ENCODE measurements at places on chromosomes 1 and 21. TPM values are rescaled to one million over a fixed set of nuclear protein-coding genes. Genes with fewer than 3 reads are reported as not detected.

DNA sequence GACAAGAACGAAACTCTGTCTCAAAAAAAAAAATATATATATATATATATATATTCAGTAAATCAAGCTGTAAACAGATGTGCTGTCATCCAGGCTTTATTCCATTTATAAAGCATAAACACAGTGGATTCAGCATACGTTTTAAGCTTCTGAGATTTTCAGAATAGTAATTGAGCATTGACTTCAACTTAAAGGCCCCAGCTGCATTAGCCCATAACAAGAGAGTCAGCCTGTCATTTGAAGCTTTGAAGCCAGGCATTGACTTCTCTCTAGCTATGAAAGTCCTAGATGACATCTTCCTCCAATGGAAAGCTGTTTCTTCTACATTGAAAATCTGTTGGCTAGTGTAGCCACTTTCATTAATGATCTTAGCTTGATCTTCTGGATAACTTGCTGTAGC lies 6.6 kb downstream of the KPNA6 start:
- DNase-seq: no peak

DNA sequence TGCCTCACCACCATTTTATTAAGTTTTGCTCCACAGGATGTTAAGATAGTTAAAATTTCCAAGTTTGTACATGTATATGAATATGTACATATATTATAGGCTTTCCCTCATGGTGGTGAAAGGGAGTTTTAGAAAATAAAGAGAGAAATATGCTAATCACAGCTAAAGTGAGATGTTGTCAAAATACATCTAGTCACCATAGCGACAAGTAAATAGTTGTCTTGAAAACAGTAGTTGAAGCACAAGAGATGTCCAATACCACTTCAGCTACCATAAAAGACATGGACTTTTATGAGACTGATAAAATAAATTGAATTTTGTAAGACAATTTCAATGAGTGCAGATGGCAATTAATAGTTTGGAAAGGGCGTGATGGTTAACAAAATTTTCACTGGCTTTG lies 1600.0 kb downstream of the BRINP3 start:
- DNase-seq: no peak

GRCh38 chr1:229093238-229093540 lies 177.7 kb upstream of the RAB4A start:
- DNase-seq: no peak

GRCh38 chr1:208243527-208243966 lies 637 bp downstream of the PLXNA2 start:
- DNase-seq: no peak

DNA sequence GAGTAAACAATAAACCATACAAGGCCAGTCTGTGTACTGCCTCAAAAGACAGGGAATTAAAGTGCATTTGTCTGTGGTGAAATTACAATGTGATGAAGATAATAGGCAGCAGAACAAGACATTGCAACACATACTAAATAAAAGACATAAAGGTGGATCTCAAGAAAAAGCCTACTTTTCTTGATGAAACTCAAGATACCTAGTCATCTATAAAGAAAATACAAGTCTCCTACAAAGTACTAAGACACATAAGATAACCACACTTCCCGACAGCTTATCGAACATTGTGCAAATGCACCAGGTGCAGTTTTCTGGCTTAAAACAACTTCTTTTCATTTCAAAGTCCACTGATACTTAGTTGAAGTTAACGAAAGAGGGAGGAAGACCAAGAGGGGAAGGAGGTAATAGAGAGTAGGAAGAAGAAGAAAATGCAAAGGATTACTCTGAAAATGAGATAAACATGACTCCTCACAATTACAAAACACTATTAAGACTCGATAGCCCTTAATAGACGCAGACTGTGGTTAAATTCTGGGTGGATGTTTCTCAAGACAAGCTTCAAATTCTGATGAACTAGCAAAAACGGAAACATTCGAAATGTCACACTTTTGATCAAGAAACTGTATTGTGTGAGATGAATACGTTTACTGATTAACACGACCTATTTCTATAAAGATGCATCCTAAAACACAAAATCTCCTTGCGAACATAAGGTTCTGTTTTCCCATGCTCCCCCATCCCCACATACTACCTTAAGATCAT lies 2.0 kb downstream of the HNRNPR start:
- DNase-seq: no peak

GRCh38 chr1:182317611-182318161 lies 73.9 kb downstream of the GLUL start:
- no peak for DNase-seq

DNA sequence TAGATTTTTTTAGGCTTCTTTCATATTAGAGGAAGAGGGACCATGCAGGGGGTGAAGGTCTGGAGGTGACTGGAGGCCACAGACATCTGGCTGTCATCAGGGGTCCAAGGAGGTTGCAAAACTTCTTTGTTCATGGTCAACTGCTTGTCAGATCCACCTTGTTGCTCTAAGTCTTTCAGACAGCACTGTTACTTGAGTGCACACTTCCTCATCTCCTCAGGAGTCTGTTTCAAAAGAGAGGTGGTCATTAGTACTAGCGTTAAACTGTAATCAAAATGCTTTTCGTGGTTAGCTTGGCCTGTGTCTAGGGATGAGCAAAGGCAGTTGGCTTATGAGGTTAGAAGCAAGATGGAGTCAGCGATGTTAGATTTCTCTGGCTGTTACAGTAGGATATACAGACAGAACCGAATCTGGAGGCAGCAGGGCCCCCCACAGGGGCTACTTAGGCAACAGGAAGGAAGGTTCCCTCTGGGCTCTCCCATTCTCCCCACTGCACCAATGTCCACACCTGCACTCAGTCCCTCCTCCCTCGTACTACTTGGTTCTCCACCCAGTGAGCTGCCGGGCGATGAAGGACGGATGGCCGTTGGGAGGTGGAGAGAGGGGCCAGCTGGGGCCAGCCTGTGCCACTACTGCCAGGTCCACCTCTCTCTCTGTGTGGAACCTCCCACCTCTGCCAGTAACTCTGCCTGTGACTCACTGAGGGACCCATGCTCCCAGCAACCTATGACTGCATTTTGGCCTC lies 57.2 kb downstream of the TOR1AIP2 start:
- no peak for DNase-seq

The KCNE2 gene
- total RNA-seq: not detected

The SOX13 gene
- total RNA-seq: 57.8 TPM

Measured in lower lobe of right lung (tissue), 2 donors.